ENCODE measurements at places on chromosomes 3 and 15.

- DNase-seq = no peak
These were observed 34.7 kb downstream of the TMEM158 start for GRCh38 chr3:45191424-45191823.

DNA sequence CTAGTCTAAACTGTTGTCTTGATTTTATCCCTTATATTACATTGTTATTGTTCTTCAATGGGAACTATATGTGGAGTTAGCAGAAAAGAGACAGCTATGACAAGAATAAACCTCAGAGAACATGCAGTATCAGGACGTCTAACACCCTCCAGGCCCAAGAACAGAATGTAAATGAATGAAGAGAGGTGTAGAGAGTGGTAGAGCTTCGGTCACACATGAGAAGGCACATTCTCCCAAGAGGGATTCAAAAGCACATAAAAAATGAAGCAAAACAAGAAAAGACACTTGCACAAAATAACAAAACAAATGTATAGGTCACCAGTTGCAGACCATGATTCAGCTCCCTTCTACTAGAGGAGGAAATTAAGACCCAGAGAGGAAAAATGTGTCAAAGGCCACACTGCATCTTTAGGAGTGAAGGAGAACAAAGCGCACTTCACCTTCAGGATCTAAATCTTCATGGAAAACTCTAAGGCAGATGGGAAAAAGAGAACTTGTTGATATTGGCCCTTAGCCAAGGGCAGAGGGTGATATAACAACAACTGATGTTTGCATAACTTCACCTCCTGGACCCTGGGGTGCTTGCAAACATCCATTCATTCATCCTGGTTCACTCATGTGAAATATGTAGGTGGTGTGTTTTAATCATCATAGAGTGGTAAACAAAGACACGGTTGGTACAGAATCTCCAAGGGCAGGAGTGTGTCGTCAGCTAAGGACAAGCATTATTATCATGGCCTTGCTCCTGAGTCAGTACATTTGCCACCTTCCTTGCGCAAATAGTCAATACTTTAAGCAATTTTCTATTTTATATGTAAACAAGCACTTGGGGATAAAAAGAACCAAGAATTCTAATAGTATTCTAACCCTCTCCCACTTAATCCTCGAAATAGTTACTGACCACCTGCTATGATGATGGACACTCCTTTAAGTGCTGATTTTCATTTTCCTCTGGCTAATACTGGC, 8.8 kb downstream of the NEK10 start:
- DNase-seq = no peak

DNA sequence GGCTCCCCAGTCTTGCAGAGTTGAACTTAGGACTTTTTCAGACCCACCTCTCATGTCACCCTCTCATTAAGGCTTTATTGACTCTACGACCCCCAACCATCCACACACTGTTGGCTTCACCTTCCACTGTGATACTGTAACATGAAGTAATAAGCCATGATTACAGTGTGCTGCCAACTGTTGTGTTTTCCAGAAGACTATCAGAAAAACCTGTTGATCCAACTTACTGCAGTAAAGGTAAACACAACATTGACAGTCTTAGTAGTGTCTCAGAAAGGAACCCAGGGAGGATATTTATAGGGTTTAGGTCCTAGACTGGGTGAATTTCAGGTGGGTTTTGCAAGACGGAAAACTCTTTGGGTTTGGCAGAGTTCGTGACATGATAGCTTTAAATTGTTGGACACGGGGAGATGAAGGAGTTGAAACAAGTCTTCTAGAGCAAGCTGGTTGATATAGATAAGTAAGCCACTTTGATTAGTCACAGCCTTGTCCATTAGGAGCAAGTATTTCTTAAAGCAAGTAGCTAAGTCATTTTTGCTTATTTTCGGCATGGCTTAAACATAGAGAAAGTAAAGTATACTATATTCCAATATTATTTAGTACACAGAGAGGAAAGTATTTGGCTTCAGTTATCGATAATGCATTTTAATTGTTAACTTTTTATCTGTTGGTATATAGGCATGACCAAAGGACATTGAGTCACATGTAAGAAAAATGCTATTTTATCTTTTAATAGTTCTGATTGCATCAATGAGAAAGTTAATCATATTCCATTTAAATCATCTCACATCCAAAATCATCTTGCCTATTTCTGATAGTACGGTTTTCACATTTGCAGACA, 2.4 kb upstream of the COL6A5 start:
- no peak for DNase-seq

DNA sequence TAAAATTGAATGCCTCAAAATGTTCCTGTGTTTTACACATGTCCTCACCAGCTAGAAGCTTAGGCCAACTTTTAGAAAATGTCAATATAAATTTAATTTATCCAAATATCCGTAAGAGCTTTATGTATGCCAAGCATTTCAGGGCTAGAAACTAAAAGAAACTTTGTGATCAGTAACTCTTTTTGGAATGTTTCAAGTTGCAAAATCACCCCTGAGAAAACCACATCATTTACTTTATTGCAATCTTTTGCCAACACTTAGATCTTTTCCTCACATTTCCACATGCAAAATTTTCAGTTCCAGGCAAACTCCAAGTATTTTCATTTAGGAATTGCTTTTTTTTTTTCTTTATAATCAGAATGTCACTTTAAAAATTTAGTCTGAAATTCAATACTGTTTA, 20.1 kb upstream of the IGF1R start:
- no peak for DNase-seq

- DNase-seq = no peak
These were observed 144.5 kb downstream of the MEX3B start for GRCh38 chr15:81901319-81901718.

GRCh38 chr3:132804498-132804897, 82.3 kb upstream of the NPHP3 start:
- no peak for DNase-seq

DNA sequence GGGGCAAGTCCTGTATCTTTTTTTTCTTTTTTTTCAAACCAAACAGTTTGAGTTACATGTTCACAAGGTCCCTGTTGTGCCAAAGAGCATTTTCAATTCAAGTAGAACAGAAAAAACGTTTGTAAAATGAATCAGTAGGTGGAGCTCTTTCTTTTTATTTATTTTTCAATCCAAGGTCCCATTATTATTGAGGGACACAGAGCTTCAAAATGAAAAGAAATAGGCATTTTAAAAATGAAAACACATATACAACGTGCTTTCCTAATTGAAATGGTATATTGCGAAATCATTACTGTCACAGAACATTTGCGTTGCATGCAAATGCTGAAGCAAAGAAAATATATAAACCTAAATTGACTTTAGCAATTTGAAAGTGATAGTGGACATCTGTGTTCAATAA, 711.0 kb downstream of the MECOM start:
- no peak for DNase-seq

GRCh38 chr3:120641696-120642246, 40.3 kb downstream of the HGD start:
- no peak for DNase-seq
